Islet precursor cell (in vitro differentiated cells): ENCODE measurements at places on chromosomes 2 and 18.

GRCh38 chr2:76296438-76296837 is 585.7 kb upstream of the GCFC2 start:
- no peak for DNase-seq

DNA sequence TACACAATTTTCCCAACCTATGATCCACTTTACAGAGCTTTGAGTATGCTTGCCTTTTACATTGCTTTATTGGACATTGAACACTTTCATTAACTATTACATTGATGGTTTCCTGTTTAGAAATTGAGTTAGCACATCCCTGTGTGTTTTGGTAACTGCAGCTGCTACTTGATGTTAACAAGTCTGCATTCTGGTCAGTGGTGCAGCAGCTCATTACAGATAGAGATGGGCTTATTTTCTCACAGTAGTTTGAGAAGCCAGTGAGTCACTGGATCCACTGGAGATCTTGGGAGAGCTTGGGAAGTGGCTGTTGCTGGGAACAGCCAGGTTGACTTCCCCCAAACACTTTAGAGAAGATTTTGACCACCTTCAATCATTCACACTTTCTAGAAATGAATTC is 150.5 kb downstream of the ARHGAP15 start:
- DNase-seq, result no peak

- DNase-seq, result no peak
These were observed 16.4 kb downstream of the RMC1 start for GRCh38 chr18:23519734-23520133.

- DNase-seq, result no peak
These were observed 114.5 kb downstream of the METTL8 start for GRCh38 chr2:171319164-171319810.

DNA sequence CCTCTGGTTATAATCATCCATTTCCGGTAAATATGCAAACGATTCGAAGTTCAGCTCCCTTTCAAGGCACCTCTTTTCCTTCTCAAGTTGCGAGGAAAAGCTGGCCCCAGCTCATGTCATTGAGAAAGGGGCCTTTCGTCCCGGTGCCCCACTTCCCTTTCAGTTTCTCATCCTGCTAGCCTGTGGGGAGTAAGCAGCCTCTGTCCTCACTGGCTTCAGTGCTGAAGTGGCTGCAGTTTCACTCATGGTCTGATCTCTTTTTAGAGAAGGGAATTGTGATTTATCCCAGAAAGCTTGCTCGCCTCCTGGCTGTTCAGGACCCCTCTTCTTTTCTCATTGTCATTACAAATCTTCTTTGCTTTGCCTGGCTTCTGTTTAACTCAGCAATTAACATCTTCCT is 207.5 kb downstream of the NR4A2 start:
- DNase-seq, result no peak

DNA sequence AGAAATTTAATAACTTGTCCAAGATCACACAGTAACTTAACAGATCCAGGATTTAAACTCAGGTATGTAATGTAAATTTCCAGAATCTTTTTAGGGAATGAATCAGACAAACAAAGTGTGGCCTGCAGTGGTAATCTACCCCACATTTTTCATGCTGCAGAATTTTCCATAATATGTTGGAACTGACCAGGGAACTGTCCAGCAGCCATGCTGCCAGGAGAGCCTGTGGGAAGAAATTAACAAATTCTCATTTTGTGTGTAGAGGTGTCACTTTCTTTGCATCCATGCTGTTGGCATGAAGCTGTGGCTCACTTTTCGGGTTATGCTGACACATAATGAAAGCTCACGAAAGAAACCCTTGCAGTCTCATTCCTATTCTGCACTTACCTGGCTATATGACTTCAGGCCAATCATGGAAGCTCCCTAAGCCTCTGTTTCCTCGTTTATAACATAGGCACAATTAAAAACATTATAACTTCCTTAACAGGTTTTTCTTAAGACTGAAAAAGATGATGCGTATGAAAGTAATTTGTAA is 54.7 kb downstream of the CDKL4 start:
- DNase-seq, result no peak

- DNase-seq, result no peak
These were observed 62.3 kb downstream of the TRIB2 start for GRCh38 chr2:12778811-12779579.

DNA sequence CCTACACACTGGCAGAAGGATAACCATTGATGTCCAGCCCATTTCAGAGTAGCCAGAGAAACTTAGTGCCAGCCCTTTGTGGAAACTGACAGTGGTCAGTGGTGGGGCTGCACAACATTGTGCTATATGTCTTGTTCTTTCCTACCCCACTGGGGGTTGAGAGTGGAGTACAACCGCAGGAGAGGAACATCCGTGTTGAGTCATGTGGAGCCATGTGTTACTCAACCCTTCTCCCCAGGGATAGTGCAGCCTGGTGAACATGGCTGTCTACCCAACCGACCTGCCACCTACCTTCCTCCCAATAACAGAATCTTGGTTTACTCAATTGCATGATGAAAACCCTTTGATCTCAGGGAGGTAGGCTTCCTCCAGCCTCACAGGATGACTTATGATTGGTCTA is 65.3 kb upstream of the MAPK4 start:
- DNase-seq, result no peak

DNA sequence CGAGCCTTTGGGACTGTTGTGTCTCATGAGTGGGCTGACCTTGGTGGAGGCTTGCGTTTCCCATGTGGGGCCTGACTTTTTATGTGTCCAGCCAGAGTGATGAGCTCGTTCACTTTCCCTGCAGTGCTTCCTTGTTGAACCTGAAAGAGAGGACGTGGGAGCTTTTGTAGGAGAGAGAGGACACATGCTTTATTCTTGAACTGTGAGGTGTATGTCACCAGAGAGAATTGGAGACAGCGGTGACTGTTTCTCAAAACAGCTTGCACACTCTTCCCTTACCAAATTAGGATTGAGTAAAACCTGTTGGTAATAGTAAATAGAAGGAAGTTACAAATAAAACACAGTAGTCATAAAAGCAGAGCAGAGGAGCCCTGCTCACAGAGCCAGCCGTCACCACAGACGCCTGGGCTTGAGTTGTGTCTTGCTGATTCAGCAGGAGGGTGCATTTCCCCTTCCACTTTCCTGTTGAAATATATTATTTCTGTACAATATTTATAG is 60.7 kb downstream of the INPP4A start:
- DNase-seq, result peak; percentile 55

DNA sequence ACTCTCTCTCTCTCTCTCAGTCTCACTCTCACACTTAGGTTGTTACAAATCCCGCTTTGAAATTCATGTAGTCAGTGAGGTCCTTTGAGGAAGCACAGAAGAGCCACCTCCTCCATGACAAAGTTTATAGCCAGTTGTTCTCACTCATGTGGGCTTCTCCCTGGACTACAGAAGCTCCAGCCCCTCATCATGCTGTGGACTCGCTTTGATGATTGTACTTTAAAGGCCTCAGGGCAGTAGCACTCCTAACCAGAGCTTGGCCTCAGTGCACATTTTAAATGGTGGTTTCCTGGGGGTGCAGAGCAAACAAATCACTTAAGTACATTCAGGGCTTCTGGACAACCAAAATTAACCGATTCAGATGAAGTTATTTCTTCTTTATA is 115.7 kb downstream of the MTCL1 start:
- peak; percentile 59 for DNase-seq

DNA sequence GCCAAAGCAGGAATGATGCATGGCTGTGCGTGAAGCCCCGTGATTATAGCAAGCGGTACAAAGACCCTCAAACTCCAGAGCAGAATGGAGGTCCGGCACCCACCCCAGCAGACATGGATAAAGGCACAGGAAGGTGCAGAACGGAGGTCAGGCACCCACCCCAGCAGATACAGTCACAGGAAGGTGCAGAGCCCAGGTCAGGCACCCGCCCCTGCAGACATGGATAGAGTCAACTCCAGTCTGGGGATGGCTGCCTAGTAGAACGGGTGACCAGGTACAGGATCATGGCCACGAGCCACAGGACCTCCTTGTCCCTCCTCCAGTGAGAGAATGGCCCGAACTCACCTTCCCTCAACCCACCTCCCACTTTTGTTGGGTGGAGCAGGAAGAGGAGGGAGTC is 318.3 kb upstream of the SALL3 start:
- no peak for DNase-seq

- DNase-seq, result no peak
These were observed 129.0 kb downstream of the ICOS start for GRCh38 chr2:204065566-204065965.

DNA sequence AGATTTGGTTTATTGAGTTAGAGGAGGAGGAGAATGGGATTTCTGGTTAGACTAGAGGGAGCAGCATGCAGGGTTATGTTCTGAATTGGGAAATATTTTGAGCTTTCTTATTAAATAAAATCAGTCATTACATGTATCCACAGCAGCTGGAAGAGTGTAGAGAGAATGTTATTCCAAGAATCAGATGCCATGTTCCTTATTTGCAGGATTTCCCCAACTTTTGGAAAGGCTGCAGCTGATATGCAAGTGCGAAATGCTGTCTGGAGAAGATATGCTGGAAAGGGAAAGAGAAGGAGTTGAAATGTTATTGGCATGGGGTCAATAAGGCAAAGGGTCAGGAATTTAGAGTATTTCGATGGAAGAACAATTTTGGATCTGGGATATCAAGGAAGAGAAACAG is 255.8 kb downstream of the MTX2 start:
- DNase-seq, result no peak

DNA sequence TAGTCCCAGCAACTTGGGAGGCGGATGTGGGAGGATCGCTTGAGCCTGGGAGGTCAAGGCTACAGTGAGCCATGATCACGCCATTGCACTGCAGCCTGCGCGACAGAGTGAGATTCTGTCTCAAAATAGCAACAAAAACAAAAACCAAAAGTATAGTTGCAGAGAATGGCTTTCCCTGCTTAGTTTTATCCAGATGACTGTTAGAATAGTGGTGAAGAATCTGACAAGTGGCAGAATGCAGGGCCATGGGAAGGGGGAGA is 53.8 kb downstream of the NEDD4L start:
- no peak for DNase-seq

DNA sequence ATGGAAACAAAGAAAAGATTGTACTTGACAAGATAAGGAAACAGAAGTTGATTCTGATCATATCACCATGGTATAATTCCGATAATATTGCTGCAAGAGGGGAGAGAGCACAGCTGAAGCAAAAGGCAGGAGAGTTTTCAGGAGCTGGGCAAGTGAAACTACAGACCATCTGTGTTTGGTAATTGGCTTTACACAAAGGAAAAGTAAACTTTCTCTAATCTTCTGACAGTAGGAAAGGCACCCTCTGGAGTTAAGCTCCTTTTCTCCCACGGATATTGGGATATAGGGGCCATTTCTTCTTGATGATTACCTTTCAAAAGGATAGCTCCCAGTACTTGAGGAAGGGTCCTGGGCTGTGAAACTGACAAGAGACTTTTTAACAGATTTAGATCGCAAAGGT is 29.9 kb upstream of the REG3A start:
- DNase-seq, result no peak

GRCh38 chr2:82675186-82675585 is 1783.9 kb downstream of the SUCLG1 start:
- no peak for DNase-seq

DNA sequence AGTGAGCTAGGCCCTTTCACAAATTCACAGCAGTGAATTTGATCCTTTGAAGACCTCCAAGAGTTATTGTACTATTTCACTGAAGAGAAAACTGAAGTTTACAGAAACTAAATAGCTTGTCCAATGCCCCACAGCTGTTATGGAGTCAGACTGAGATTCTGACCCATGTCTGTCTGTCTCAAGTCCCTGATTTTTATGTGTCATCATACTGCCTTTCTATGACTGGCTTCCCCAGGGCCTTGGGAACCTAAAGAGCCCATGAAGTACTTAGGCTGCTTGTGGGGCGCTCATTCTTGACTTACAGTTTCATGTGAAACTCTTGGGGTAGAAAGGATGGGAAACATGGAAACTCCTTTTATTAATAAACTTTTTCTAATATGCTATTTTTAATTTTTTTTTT is 107.7 kb downstream of the ATL2 start:
- no peak for DNase-seq

DNA sequence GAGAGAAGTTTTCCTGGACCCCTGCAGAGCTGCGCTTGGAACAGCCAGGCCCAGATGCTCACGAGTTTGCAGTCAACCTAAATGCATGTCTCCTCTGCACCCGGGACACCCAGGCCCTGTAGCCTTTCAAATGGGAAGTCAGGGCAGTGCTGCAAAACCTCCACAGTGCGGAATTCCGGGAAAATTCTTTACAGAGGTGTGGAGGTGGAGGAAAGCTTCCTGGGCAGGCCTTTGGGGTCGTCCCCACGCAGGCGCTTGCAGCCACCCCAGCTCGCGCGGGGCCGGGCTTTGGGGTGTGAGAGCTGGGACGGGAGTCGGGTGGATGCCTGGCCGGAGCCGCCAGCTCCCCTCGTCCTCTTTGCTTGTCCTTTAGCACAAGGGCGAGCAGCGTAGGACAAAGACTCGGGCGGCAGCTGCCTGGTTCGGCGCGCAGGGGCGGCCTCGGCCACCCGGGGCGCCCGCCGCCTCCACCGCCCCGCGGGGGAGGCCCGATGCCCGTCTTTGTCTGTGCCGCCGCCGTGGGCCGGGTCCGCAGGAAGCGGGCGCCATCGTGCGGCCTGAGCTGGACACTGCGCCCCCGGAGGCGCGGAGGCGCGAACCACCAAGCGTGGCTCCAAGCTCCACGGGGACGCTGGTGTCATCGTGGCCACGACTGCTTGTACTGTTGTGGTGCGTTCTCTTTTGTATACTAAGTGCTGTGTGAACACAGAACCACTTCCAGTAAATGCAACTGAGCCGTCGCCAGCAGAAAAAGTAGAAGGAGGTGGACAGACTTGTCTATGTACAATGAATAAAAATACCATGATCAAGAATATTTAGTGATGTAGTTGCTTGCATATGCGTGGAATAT is 28.2 kb upstream of the BCL11A start:
- DNase-seq, result peak; percentile 87

- DNase-seq, result no peak
These were observed 13.1 kb downstream of the MOCOS start for GRCh38 chr18:36200354-36200771.

DNA sequence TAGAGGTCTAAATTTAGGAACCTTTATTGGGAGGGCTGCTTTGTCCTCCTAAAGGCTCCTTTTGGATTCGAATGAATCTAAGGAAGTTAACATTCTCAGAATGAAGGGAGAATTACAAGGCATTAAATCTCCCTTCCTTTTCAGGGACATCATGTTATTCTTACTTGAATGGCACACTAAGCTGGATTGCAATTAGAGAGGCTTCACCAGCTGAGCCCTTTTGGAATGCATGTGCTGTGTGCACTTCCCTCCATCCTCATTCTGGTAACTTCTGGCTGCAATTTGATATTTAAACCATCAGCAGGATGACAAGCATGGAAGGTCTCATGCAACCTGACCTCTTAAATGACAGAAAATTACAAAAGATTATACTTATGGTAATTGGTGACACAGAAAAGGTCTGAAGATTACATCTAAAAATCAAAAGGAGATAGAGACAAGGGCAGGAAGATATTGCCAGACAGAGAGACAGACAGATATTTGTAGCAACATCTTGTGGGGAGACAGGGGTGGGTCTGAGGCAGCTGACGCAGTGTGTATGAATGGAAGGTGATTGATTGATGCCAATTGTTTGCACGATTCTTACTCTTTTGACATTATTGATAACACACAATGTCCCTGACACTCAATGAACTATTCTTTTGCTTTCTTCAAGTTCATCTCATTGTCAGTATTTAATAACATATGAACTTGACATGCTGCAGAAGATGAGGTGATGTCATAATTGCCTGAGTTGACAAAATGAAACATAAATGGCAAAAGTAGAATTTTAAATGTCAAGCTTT is 570.8 kb upstream of the GYPC start:
- DNase-seq, result no peak
